ENCODE measurements at places on chromosomes 7 and 10.

- H3K27ac ChIP-seq = no peak overlapping the region
- H3K4me1 ChIP-seq = peaks cover 9% of the 10 kb centered on the region
- no peaks in the 10 kb centered on the region for H3K36me3 ChIP-seq
Measured at GRCh38 chr10:108791794-108792474, 1131.4 kb downstream of the XPNPEP1 start.

DNA sequence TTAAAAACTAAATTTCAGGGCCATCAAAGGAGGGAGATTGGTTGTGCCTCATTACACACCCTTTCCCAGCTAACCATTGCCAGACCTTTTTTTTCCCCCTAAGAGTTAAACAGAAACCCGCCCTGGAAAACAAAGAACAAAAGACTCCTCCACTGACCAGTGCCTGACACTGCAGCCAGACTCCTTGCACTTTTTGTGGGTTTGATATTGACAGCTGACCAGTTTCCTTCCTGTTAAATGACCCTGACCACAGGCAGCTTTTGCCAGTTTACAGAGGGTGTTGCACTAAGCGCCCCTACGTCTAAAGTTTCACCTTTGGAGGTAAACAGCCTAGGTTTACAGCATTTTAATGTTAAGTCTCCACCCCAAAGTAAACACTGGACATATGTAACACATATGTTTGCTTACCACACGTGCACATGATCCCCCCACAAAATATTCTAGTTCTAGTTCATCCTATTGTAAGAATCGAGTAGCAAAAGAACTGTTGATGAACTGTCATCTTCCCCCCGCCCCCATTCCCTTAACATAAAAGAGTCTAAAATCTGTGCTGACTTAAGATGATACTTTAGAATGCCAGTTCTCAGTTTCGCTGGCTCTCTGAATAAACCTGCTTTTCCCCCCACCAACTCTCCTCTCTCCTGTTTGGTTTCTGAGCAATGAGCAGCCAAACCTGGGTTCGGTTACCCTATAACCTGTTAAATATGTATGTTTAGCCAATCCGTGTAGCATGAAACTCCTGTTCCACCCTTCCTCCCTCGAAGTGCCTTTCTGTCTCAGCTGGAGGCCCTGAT is 38.0 kb downstream of the FOXI2 start:
- no peak overlapping the region for H3K4me3 ChIP-seq
- H3K4me1 ChIP-seq = no peaks in the 10 kb centered on the region
- no peaks in the 10 kb centered on the region for H3K36me3 ChIP-seq
- no peak overlapping the region for H3K27ac ChIP-seq
- ATAC-seq = no peak

DNA sequence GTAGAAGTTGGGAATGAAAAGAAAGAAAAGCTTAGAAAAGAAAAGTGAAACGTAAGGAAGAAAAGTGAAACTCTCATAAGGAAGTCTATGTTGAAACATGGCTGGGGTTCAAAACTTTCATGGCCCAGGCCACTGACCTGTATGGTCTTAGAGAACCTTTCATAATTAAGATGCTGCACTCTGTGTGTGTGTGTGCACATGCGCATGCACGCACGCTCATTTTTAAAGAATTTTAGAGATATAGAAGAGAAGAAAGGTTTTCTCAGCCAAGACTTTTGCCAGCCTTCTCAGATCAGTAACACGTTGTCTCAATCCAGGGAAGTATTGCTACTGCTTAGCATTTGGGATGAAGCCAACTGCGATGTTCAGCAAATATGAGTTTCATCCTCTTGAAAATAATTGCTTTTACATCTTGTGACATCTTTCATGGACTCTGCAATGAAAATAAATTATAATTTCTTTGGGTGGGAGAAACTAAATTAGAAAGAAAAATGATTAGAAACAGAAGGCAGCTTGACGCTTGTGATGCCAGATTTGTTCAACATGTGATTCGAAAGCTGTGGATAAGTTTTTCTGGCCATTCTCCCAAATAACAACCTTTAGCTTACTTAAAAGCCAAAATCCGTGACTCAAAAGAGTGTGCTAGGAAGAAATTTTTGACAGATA is 16.2 kb upstream of the SLC26A4 start:
- H3K27me3 ChIP-seq = no peaks in the 10 kb centered on the region
- H3K4me3 ChIP-seq = no peak overlapping the region
- H3K36me3 ChIP-seq = peaks cover 5% of the 10 kb centered on the region
- ATAC-seq = no peak

- peaks cover 11% of the 10 kb centered on the region for H3K27me3 ChIP-seq
- no peak overlapping the region for H3K27ac ChIP-seq
- H3K36me3 ChIP-seq = no peaks in the 10 kb centered on the region
- peaks cover 36% of the 10 kb centered on the region for H3K4me1 ChIP-seq
- H3K4me3 ChIP-seq = no peak overlapping the region
- no peak for ATAC-seq
Measured at GRCh38 chr10:124219062-124219461, 125.7 kb upstream of the CHST15 start.

GRCh38 chr7:42237811-42238541 is 967 bp upstream of the GLI3 start:
- H3K27ac ChIP-seq = no peak overlapping the region
- peaks cover 5% of the 10 kb centered on the region for H3K36me3 ChIP-seq
- H3K4me3 ChIP-seq = peak overlapping the region; percentile 80
- peaks cover 74% of the 10 kb centered on the region for H3K27me3 ChIP-seq
- no peak for ATAC-seq

- peaks cover 12% of the 10 kb centered on the region for H3K4me1 ChIP-seq
- H3K36me3 ChIP-seq = peaks cover 66% of the 10 kb centered on the region
- H3K27ac ChIP-seq = no peak overlapping the region
Measured at GRCh38 chr7:16667355-16667754, 21.4 kb downstream of the BZW2 start.

GRCh38 chr10:107565014-107565413 is 400.5 kb upstream of the SORCS1 start:
- no peaks in the 10 kb centered on the region for H3K36me3 ChIP-seq
- H3K27me3 ChIP-seq = no peaks in the 10 kb centered on the region
- H3K4me3 ChIP-seq = no peak overlapping the region
- H3K27ac ChIP-seq = no peak overlapping the region
